HCEC 1CT (cell line): ENCODE measurements at places on chromosomes 7 and 10.

GRCh38 chr7:28865601-28866144 lies 92.5 kb downstream of the TRIL start:
- DNase-seq = no peak

GRCh38 chr7:137009404-137009803 lies 141.0 kb downstream of the CHRM2 start:
- no peak for DNase-seq

DNA sequence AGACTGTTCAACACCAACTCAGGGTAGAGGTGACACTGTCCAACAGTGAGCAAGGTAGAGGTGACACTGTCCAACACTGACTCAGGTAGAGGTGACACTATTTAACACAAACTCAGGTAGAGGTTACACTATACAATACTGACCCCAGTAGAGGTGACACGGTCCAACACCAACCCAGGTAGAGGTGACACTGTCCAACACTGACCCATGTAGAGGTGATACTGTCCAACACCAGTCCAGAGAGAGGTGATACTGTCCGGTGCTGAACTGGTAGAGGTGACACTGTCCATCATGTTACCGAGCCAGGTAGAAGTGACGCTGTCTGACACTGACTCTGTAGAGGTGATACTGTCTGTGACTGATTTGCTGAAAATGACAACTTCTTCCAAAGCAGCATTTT lies 102.4 kb downstream of the GATA3 start:
- DNase-seq = no peak

GRCh38 chr10:102467971-102468438 lies 16.7 kb upstream of the C10orf95 start:
- no peak for DNase-seq
